ENCODE measurements at places on chromosomes 12 and 14. TPM values are rescaled to one million over a fixed set of nuclear protein-coding genes. Genes with fewer than 3 reads are reported as not detected.

GRCh38 chr12:123546281-123546680 lies 12.8 kb upstream of the RILPL1 start:
- DNase-seq, result no peak

DNA sequence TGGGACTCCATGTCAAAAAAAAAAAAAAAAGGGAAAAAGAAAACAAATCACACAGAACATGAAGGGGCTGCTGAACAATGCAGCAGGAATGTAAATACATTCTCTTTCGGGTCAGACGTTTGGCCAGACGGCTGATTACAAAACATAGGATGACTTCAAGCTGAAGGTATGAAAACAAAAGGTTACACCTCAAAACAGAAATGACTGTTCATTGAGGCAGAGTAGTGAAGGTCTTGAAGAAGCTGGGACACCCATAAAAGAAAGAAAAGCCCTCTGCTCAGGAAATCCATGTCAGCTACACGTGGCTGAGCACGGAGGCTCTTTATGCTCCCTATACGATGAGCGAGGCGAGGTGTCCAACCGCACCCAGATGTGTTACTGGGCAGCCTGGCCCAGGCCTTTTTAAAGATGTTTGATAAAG lies 37.7 kb downstream of the FGD4 start:
- DNase-seq, result peak; percentile 65

- DNase-seq, result no peak
Observed at GRCh38 chr14:97153527-97153926, 356.3 kb downstream of the VRK1 start.

The LRFN5 gene
- total RNA-seq, result 0.14 TPM

DNA sequence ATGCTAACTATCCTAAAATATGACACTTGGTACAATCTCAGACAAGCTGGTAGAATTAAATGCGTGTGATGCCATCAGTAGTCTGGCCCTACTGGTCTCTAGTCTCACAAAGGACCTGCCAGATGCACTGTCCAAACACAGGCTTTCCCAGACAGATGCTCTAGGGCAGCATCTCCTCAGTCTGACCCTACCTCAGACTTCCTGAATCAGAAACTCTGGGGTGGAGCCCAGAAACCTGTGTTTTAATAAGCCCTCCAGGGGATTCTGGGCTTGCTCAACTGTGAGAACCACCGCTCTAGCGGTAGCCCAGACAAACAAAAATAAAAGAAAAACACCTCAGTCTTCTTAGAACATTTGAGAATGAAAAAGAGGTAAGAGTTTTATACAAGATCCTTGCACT lies 48.0 kb downstream of the BDKRB1 start:
- DNase-seq, result no peak

DNA sequence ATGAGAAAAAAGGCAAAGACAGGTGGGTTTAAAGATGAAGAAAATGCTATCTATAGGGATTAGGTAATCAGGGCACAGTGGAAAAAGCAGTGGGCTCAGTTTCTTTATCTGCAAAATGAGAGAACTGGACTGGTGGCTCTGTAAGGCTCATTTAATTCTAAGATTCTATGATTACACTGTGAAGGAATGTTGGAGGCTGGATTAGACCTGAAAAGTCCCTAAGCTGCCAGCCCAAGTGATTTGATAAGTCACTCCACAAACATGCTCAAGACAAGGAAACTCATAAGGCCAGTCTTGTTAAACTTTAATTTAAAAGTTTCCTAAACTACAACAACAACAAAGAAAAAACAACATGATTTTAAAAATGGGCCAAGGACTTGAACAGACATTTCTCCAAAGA lies 75.1 kb downstream of the DCAF5 start:
- no peak for DNase-seq

DNA sequence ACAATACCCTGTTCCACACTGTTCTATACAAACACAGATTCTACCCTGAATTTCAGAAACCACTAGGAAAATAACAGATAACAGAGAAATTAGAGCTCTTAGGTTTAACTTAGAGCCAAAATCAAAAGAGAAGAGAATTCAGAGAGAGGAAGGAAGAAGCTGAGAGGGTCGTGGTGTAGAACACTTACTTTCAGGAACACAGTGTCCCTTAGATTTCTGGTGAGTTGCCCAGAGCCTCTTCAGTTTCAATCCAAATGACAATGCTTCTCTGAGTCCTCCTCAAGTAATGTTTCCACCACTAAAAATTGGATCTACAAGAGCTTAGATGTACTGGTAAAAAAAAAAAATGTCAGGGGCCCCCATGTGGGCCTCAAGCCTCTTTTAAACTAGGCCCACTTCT lies 2.6 kb downstream of the YAF2 start:
- DNase-seq, result no peak

The SLC7A7 gene
- total RNA-seq, result 18.6 TPM

The MIP gene
- 0.07 TPM for total RNA-seq

The RIN3 gene
- 2.7 TPM for total RNA-seq

The MORN3 gene
- 1.6 TPM for total RNA-seq

GRCh38 chr14:53929871-53930715 lies 26.5 kb downstream of the BMP4 start:
- no peak for DNase-seq

- DNase-seq, result peak; percentile 65
Observed at GRCh38 chr12:69239352-69239921, at the start of gene CPSF6. Gene CPSF6, plus strand, starts transcription at chr12:69239569. Its CDS starts 78 bp downstream, at chr12:69239647.

GRCh38 chr12:67929384-67929772 lies 59.9 kb upstream of the IFNG-AS1 start:
- DNase-seq, result no peak

DNA sequence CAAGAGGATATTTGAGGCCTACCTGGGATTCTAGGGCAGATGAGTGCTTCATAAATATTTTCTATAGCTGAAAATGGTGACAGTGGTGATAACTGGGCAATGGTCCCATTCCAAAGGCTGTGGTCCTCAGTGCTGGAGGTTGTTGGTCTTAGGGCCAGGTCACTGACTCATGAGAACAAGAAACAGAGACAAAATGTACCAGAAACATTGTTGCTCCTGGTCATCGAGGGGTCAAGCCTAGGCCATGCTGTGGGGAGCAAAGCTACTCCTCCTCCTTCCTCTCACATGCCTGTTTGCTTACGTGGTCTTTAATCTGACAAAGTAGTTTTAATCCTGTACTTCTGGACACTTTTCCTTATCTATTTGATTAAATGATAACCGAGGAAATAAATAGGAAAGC lies 33.8 kb downstream of the ERG28 start:
- no peak for DNase-seq

GRCh38 chr12:100666588-100666987 lies 93.1 kb downstream of the GAS2L3 start:
- DNase-seq, result no peak

The MYL2 gene
- not detected for total RNA-seq

- no peak for DNase-seq
Observed at GRCh38 chr12:110005319-110005973, 6.2 kb downstream of the ANKRD13A start.

The KLRG1 gene
- 7.9 TPM for total RNA-seq
